ENCODE measurements at places on chromosomes 2 and 18. TPM values are rescaled to one million over a fixed set of nuclear protein-coding genes. Genes with fewer than 3 reads are reported as not detected.

- no peak for DNase-seq
Measured at GRCh38 chr2:222689322-222689721, 17.9 kb downstream of the MOGAT1 start.

DNA sequence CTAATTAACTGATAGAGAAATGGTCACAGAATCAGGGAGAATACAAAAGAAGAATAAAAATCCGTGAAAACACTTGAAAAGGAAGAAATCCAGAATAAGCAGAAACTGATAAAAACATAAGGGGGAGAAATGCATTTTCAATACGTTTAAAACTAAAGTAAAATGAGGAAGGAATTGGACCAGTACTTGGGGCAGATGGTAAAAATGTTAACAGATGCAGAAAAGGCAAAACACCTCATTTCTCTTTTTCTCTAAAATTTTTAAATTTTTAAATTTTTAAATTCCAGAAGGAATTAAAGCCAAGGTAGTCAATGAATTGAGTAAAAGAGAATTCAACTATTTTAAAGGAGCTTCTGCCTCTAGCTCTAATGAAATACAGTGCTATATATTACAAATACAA is 353.9 kb downstream of the METTL4 start:
- DNase-seq, result no peak

- DNase-seq, result no peak
Measured at GRCh38 chr18:48729404-48729803, 190.6 kb downstream of the CTIF start.

GRCh38 chr2:231200805-231201474 is 2.5 kb downstream of the ARMC9 start:
- no peak for DNase-seq

GRCh38 chr2:151189125-151189524 is 72.5 kb downstream of the RBM43 start:
- no peak for DNase-seq

- DNase-seq, result no peak
Measured at GRCh38 chr18:12052866-12053265, 40.8 kb upstream of the ANKRD62 start.

DNA sequence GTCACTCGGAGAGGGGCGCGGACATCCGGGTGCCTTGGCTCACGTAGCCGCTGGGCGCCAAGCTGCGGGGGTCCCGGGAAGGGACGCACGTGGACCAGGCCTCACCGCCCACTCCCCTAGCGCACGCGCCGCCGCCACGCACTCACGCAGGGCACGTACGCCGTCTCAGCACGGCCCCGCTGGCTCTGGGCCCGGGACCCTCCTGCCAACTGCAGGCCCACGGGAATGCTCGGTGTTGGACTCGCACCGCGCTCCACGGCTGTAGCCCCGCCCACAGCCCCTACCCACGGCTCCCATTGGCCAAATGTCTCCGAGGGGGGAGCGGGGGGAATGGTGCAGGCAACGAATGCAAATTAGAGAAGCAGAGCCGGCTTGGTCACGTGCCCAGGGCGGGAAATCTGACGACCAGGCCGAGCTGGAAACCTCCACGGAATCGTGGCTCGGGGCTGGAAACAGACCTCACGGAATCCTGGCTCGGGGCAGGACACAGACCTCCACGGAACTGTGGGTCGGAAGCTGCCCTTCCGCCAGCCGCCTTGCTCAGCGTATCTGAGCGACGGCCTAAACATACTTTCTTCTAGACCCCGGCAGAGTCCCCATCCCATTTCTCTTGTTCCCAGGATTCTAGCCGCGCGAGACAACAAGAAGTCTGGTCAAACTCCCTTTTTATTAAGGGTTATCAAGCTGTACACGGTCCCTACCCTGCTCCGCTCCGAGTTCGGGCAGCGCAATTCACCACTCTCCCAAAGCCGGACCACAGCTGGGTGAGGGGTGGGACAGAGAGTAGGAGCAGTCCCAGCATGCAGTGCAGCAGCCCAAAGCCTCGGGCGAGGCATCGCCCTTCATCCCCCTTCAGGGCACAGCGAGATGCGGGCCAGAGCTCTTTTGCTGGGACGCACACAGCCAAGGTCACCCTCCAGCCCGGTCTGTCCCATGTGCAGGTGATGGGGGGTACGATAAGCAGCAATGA is at the start of gene ABCB6:
Gene ABCB6, minus strand, starts transcription at position 227 of the 970 bp plus-strand sequence. CDS start 285 bp downstream, outside the sequence.
- DNase-seq, result peak; percentile 99

GRCh38 chr2:212173756-212174510 is 364.7 kb downstream of the ERBB4 start:
- no peak for DNase-seq

- no peak for DNase-seq
Measured at GRCh38 chr2:86014493-86014892, 91.2 kb downstream of the POLR1A start.

DNA sequence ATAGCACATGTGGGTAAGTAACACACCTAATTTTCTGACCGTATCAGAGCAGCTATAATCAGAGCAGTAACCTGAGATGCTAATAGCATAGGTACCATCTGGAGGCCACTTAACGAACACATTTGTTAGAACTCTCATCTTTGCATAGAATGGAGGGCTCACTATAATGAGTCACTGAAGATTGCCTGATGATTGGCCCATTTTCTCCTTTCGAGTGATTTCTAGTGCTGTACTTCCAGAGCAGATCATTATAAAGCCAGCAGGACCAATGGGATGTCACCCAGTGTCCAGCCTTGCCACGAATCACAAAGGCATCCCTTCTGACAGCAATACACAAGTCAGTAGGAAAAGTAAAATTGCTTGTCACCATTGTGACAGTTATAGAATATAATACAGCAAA is 81.7 kb upstream of the REV1 start:
- no peak for DNase-seq

Gene LINC00305
- total RNA-seq, result not detected

Gene REG3A
- not detected for total RNA-seq

All from esophagus muscularis mucosa (tissue), 4 donors.